Memory B cell (primary cell): ENCODE measurements at places on chromosomes 2 and 18.

GRCh38 chr2:2657121-2657962, 326.3 kb upstream of the MYT1L start:
- no peak for DNase-seq

GRCh38 chr2:203889542-203889941, 22.0 kb downstream of the CTLA4 start:
- DNase-seq, result no peak

DNA sequence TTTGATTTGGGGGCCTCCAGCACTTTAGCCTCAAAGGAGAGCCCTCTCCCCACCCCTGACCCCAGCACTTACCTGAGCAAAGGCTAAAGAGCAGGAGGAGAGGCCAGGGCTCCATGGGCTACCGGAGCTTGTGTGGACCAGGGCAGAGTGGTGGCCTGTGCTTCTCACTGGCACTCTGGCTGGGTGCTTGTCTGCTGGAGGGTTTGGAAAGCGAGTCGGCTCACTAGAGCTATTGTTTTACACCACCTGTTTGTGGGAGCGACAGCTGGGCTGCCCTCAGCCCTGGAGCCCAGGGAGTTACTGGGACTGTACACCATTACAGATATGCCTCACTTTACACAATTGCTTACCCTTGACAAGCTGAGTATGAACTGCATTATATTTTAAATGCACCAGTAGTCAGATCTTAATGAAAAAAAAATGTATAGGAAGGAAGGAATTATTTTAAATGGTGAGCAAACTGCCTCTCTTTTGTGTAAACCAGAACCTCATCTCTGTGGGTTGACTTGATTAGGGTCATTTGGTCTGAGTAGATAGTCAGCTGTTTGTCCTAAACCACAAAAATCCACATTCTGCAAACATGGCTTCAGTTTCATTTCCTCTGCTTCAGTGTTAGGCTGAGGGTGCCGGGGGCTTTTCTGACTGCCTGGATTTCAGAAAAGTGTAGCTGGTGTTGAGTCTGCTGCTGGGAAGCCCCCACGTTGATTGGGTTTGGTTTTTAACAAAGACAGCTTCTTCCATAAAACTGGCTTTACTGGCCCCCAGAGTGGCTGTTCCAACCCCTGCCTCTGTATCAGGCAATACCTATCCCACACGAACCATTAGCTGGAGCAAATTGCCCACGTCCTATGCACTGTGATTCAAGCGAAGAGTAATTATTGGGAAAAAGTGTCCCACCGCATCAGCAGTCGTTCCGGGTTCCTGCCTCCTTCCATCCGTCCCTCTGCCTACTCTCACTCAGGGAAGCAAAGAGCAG, at the start of gene CHRNA1:
Gene CHRNA1, minus strand, starts transcription at position 193 of the 976 bp plus-strand sequence. Its CDS starts 78 bp downstream, at position 115.
- no peak for DNase-seq

DNA sequence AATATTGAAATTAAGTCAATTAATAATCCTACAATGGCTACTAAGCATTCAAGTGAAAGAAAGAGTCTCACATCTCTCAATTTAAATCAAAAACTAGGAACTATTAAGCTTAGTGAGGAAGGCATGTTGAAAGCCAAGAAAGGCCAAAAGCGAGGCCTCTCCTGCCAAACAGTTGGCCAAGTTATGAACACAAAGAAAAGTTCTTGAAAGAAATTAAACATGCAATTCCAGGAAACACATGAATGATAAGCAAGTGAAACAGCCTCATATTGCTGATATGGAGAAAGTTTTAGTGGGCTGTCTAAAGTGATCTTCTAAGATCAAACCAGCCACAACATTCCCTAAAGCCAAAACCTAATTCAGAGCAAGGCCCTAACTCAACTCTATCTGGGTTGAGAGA, 11.8 kb downstream of the RDH14 start:
- DNase-seq, result no peak

DNA sequence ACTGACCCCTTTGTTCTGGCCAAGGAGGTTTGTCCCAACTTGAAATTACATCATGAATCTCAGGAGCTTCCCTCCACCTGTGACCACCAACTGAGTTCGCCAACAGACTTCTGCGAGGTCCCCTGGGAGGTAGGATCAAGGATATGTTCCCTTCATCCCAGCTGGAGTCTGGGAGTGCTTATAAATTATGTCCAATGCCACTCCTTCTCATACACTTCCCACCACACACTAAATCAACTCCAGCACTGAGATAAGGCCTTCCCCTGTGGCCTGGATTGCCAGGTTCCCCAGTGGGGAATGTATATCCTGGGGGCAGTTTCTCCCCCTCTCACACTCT, 99.2 kb downstream of the RND3 start:
- DNase-seq, result no peak

GRCh38 chr18:54689319-54689718, 98.3 kb downstream of the DYNAP start:
- no peak for DNase-seq

DNA sequence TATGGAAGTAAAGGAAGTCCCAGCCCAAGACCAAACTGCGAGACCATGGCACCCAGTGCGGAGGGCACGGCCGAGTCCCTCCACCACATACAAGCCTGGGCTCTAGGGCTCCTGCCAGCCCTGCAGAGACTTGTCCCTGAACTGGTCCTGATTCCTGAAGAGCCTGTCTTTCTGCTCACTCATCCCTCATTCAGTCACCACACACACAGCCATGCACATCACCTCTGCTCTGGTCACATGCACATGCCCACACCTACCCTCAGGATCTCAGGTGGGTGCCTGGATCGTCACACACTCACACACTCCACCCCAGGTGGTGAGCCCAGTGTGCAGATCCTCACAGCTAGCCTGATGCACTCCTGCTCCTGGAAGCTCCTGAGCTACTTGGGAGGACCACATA, 71.4 kb upstream of the LAPTM4A start:
- DNase-seq, result no peak

- DNase-seq, result no peak
Observed at GRCh38 chr18:79617511-79618500, 61.8 kb upstream of the CTDP1 start.
